ENCODE measurements at places on chromosomes 3 and 15. TPM values are rescaled to one million over a fixed set of nuclear protein-coding genes. Genes with fewer than 3 reads are reported as not detected.

Gene WDR93
- not detected for total RNA-seq

Gene CSPG4
- total RNA-seq, result 130 TPM

Gene DNAJA4
- total RNA-seq, result 3.6 TPM

Gene GXYLT2
- 26.0 TPM for total RNA-seq

Gene KIF7
- total RNA-seq, result 19.7 TPM
